ENCODE measurements at places on chromosomes 11 and 22.

- no peak for DNase-seq
Measured at GRCh38 chr11:38510041-38510440, 1912.0 kb upstream of the RAG2 start.

DNA sequence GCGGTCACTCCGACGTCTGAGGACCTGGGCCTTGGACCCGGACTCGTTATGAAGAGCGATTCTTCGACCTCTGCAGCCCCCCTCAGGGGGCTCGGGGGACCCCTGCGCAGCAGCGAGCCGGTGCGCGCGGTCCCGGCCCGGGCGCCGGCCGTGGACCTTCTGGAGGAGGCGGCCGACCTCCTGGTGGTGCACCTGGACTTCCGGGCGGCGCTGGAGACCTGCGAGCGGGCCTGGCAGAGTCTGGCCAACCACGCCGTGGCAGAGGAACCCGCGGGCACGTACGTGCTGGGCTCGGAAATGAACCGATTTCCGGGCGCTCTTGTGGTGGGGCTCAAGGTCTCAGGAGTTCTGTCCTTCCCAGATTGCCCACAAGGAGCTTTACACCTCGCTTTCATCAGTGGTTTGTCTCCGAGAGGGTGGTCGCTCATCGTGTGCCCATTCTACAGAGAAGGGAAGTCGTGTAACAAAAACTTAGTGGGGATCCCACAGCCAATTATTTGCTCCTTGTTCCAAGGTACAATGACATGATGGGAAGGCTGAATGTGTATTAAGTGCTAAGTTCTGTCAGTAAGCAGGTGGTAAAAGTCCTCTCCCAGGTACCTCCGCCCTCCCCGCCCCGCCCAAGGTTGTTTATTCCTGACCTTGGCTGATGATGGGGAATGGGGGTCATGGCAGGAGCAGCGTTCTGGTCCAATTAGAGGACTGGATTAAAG, 695 bp downstream of the PEX26 start:
- no peak for DNase-seq

DNA sequence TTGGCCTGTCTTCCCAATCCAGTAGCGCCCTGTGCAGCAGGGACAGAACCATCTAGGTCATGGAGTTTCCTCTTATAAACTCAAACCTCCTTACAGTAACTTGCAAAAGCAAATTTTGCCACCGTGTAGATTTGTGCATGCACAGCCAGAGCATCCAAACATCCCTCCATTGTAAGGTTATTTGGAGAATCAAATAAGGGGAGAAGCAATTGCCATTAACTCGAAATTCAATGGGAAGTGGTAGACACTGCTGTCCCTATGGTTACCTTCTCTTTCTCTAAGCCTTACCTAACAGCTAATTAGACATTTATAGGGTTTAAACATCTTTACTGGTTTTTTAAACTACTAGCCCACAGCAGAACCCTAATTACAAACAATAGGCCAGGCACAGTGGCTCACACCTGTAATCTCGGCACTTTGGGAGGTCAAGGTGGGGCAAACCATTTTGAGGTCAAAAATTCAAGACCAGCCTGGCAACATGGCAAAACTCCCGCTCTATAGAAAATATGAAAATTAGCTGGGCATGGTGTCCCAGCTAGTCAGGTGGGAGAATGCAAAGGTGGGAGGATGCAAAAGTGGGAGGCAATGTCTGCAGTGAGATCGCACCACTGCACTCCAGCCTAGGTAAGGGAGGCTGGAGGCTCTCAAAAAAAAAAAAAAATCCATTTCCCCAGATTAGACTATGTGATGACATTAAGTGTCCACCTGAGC, 6.6 kb downstream of the HSPA8 start:
- no peak for DNase-seq

GRCh38 chr11:14748090-14748489, 104.5 kb downstream of the PDE3B start:
- no peak for DNase-seq

- DNase-seq: peak; percentile 53
Measured at GRCh38 chr11:11036848-11037732, 179.2 kb upstream of the ZBED5 start.

GRCh38 chr11:20966489-20966888, 297.1 kb downstream of the NELL1 start:
- DNase-seq: no peak

DNA sequence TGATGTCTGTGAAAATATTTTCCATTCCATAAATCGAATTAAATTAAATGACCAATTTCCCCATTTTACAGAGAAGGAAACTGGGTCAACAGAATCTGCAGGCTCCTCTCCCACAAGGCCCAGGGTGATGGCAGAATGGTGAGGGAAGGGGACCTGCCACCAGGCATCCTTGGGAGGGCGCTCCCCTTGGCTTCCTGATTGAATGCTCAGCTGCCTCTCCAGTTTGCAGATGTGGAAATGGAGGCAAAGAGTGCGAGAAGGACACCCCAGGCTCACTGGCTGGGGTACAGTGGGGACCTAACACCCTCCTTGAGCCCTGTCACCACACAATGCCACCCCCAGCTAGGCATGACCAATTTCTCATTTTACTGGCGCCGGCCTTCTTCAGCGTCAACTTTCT, 28.5 kb upstream of the CSNK1E start:
- no peak for DNase-seq

DNA sequence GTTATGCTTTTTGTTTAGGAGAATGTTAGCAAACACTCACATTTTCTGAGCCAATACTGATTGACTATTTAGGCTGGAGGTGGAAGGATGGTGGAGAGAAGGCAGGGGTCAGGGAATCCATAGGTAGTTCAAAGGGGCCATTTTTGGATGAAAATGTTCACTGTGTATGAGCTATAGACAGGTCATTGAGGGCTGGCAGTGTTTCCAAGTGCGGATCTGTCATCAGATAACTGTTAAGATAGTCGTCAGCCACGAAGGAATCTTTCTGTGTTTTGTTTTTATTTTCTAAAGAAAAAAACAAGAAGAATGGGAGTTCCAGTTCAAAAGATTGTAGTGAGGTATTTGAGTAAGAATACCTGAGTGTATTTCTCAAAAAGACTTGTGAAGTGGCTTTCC, 3.1 kb downstream of the KCNJ5 start:
- no peak for DNase-seq

- no peak for DNase-seq
Measured at GRCh38 chr11:69669486-69669885, 5.7 kb downstream of the LTO1 start.

- DNase-seq: no peak
Measured at GRCh38 chr11:30016588-30017363, at the start of gene KCNA4. Gene KCNA4, minus strand, starts transcription at chr11:30017030. Its CDS starts 4,352 bp downstream, at chr11:30012678.

- DNase-seq: no peak
Measured at GRCh38 chr11:31874631-31875191, 63.6 kb upstream of the PAX6 start.

GRCh38 chr11:34292546-34292945, 65.3 kb downstream of the ABTB2 start:
- no peak for DNase-seq

DNA sequence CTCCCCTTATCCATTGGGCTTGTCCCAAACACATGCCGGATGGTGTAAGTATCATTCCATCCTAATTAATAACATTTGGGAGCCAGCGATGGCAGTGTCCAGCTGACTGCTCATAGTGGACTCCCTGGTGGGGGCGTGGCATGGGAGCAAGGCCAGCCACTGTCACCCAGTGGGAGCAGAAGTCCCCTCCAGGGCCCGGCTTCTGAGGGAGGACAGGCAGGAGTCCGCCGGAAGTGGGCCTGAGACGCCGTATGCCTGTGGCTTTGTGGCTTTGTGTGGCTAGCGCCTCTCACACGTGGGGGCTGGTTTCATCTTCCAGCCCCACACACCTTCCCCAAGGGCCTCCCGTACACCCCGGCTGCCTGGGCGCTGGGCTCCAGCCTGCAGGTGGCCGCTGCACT, 124.5 kb downstream of the KCNQ1 start:
- DNase-seq: no peak

DNA sequence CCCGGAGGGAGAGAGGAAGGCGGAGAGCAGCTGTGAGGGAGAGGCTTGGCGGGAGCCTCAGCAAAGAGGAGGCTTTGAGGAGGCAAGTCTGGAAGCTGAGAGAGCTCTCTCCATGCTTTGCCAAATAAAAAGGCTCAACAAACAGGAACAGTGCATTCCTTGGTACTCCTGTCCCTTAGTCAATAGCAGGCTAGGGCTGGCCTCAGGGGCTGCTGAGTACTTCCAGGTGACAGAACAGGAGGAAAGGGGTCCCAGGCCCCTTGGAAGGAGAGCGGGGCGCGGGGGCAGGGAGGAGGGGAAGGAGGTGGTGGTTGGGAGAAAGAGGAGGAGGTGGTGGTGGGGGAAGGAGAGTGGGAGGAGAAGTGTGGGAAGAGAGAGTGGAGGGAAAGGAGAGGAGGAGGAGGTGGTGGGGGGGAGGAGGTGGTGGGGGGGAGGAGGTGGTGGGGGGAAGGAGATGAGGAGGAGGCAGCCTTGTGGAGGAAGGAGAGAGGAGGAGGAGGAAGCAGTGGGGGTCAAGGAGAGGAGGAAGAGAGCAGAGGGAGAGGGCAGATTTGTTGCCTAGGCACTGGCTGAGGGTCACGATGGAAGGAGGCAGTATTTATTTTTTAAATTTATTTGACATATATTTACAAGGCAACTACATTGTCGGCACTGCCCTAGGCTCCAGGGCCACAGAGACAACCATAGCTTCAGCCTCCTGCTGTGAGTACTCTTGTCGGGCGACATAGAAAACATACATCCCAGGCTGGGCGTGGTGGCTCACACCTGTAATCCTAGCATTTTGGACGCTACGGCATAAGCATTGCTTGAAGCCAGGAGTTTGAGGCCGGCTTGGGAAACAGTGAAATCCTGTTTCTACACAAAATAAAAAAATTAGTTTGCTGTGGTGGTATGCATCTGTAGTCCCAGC, 74.2 kb upstream of the ZBED5 start:
- DNase-seq: no peak

GRCh38 chr11:134261626-134262488, 8.5 kb downstream of the ACAD8 start:
- DNase-seq: peak; percentile 10

GRCh38 chr11:45921561-45922424, 663 bp upstream of the LARGE2 start:
- DNase-seq: no peak

All from astrocyte of the spinal cord (primary cell).